RPMI7951 (cell line): ENCODE measurements at places on chromosomes 2 and 18. TPM values are rescaled to one million over a fixed set of nuclear protein-coding genes. Genes with fewer than 3 reads are reported as not detected.

The LIMS2 gene
- 3.3 and 3.8 TPM in 2 replicates for total RNA-seq

DNA sequence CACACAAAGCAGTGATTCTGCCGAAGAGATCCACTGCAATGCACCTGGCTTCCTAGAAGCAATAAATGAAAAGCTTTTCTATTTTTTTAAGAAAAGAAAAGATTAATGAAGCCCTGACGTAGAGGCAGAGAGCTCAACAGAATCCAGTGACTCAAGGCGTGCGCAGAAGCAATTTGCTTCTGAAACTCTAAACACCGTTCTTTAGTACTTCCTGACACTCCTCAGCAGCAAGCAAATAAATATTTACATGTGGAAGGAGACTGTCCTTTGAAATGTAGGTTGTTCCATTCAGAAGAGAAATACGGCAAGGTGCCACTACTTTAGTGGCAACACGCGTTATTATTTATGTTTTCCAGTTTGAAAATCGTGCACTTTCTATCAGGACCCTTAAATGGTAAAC lies 126.2 kb upstream of the ZNF516 start:
- no peak for DNase-seq

The RSAD2 gene
- total RNA-seq: 1.3 and 3.6 TPM in 2 replicates

DNA sequence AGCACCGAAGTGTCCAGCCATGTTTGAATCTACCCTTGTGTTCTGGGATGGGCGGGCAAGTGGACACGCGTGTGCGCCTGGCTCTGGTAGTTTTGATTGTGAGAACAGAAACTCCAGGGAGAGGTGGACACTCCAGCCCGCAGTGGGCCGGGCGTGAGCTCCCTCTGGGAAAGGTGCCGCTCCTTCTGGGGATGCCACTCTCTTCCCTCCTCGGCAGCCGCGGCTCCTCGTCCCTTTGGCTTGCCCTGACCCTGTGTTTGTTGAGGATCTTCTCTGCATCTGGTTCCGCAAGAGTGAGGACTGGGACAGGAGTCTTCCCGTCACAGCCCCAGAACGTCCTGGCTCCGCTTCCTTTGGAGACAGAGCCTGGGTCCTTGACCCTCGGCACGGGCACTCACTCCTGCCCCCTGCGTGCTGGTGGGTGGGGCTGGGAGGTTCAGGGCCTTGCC lies 1.3 kb downstream of the CTDP1 start:
- no peak for DNase-seq

DNA sequence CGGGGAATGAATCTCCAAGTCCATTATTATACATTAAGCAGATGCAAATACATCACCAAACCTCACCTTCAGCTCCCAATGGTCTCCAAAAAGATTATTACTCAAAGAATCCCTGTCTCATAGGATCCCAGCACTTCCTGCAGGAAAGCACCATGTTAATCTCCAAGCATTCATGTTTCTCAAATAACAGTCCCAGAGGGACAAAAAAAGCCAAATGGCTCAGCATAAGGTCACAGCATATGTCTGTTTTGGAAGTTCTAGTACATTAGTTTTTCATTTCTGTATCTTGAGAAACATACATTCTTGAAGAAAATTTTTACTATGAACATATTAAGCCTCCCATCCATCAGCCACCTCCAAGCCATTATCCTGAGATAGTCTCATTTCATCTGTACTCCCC lies 103.3 kb downstream of the METTL4 start:
- no peak for DNase-seq

GRCh38 chr2:105734762-105735538 lies 9.8 kb upstream of the NCK2 start:
- peak; percentile 90 for DNase-seq

DNA sequence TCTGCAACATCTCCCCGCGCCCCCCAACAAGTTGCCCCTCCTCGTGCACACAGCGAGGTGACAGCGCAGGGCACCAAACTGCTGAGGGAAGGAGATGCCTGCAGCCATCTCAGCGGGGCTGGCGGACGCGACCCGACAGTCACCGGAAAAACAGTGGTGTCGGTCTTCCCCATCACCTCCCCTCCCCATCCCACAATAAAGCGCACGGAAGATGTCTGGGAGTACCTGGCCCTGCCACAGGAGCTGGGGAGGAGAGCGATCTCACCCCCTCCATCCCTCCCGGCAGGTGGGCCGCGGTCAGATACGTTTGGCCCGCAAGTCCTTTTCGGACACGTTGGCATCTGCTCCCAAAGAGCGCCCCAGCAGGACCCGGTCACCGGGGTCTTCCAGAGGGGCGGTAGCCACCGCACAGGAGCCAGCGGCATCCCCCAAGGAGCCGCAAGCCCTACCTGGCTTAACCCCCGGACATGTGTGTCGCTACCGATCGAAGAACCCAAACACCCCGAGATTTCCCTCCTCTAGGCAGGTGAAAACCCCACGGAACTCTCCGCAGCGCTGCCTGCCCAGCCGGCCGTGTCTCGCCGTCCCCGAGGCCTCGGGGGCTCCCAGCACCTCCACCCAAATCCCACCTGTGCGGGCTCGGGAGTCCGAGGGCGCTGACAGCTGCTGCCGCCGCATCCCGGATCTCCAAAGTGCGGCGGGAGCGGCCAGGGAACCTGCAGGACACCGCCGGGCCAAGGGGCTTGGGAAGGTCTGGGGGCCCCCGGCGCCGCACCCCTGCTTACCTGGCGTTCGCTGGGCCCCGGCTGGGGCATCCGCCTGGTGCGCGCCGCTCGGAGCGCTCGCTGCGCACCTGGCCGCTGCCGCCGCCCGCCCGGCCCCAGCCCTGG lies 657 bp downstream of the ATP8B1 start:
- DNase-seq: no peak

The IGFBP2 gene
- total RNA-seq: 3.5 and 6.4 TPM in 2 replicates

The TCF23 gene
- total RNA-seq: not detected in 2 replicates

GRCh38 chr2:105953942-105954341 lies 209.2 kb downstream of the NCK2 start:
- DNase-seq: no peak

GRCh38 chr2:203327901-203328759 lies at the start of gene ABI2:
TSS of gene ABI2 (plus strand) at chr2:203328394. CDS start at chr2:203328515, 121 bp downstream.
- DNase-seq: peak; percentile 84

GRCh38 chr2:144152817-144153271 lies 367.1 kb downstream of the ZEB2 start:
- DNase-seq: peak; percentile 23

- DNase-seq: no peak
Measured at GRCh38 chr2:150507071-150507470, 19.6 kb upstream of the RND3 start.

DNA sequence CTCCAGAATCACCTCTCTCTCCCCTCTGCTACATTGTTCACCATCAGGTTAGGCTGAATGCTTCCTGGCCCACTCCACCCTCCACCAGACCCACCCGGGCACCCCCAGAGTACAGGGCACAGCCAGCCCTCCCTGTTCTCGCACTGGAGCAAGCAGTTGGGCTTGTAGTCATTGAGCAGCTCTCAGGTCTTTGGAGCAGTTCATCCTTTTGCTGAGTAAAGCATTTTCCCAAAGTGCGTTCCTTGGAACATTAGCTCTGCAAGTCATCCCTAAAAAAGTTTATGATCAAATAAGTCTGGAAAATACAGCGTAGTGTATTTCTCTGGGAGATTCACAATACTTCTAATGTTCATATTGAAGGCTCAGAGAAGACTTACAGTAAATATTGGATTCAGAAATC lies 103.5 kb upstream of the DAPL1 start:
- DNase-seq: no peak

DNA sequence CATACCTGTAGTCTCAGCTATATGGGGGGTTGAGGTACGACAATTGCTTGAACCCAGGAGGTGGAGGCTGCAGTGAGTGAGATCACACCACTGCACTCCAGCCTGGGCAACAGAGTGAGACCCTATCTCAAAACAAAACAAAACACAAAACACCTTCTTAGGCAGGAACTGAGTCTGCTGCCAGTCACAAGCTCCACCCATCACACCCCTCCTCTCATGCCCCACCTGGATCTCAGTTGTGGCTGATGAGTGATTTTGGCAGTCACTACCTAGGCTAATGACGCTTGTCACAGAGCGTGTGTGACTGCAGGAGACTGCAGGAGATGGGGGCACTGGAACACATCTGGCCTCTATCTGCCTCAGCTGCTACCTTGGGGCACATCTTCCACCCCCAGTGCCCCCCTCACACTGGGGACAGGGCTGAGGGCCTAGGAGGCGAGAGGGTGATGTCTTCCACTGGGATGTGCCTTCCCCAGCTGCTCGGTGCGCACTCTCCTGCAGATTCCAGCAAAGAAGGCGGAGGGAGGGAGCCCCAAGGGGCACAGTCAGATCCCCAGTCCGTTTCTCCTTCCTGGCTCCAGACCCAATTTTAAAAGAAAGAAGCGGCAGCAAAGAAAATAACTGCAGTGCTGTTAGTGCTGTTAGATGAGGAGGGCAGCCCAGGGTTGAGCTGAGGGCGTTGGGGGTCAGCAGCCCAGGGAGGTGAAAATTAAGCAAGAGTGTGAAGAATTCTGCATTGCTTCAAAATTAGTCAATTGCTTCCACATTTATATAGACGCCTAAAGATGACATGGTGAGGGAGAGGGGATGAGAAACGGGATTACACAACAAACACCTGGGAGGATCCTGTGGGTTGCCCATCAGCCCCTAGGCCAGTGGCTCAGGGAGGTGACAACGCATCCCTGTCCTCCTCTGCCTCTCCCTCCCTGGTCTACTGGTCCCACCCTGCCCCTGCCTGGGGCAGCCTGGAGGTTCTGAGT lies 143.6 kb upstream of the HAAO start:
- no peak for DNase-seq

DNA sequence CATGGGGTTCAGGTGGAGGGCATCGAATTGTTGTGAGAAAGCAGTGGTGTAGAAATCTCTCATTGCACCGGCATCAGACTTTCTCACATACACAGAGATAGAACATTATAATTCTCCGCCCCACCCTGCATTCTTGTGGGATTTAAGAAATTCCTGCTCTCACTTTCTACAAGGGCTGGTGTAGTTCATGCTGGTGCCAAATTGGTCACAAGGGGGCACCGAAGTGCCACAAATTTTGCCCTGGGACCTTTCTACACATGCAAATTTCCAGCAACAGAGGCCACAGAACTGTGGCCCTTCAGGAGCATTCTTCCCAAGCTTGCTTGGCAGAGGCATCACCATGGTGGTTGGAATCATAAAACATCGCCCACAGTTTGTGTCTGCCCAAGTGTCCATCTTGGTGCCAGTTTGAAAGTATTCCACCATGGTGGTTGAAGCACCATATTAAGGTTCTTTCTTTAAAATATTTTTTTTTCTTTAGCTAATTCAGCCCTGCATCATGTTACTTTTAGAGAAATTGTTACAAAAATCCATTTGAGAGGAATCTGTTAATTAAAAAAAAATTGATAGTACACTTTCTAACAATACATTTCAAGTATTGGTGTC lies 521.2 kb upstream of the FANCL start:
- peak; percentile 9 for DNase-seq
